ENCODE measurements at places on chromosomes 16 and 17.

DNA sequence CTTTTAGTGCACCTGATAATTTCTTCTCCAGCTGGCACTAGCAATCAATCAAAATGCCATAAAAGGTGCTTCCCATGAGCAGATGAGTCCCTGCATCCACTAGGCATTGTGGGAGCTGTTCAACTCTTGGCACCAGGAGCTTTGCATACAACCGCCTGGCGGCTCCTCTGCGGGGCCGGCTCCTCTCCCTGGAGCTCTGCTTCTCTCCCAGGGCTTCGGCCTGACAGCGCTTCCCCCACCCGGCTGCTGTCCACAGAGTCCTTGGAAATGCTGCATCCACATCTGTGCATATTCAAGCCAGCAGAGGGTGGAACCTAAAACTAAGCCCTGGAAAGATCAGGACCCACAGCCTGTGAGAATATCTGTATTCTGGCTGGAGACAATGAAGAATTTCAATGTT, 62.9 kb downstream of the LMF1 start:
- no peak for DNase-seq

DNA sequence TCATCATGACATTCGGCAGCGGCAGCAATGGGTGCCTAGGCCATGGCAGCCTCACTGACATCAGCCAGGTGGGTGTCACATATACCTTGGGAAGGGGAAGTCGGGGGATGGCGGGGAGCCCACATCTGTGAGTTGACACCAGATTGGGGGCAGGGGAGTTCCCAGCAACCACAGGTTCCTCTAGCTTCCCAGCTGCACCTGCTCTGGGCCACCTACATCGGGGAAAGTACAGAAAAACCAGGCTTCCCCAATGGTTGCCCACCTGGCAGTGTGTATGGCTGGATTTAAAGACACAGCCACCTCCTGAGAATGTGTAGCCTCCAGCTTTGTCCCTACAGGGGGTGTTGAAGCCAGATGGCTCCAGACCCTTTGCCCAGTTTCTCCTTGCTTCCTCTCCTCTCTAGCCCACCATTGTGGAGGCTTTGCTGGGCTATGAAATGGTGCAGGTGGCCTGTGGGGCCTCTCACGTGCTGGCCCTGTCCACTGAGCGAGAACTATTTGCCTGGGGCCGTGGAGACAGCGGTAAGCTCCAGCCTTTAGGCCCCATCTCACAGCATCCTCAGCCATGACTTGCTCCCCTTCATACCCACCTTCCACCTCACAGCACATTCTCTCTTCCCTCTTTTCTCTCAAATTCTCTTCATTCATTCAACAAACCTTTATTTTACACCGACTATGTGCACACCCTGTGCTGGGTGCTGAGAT, 5.0 kb upstream of the TRAF4 start:
- DNase-seq, result no peak

GRCh38 chr17:57512691-57513090, 232.4 kb downstream of the CCDC182 start:
- no peak for DNase-seq

GRCh38 chr17:1645207-1646171, at the start of gene SCARF1:
TSS of gene SCARF1 (minus strand) at chr17:1645732. CDS start at chr17:1645697, 35 bp downstream.
- DNase-seq, result no peak

- no peak for DNase-seq
These were observed 63.9 kb upstream of the HLF start for GRCh38 chr17:55200904-55201303.

DNA sequence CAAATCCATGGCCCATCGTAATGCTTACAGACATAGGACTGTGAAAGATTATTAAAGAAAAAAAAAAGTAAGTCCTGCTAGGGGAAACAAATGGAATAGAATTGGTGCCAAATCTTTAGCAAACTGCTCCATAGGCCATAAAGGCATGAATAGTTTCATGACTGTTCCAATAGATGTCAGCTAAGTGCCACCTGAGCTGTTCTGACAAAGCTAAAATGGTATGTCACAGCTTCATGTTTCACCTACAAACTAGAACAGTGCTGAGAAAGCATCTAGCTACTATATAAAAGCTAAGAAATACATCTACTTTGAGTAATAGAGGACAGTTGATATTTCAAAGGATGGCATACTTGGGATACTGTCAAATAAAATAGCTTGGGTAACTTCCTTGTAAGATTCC, 771.6 kb upstream of the CA10 start:
- no peak for DNase-seq

- DNase-seq, result no peak
These were observed 4.5 kb upstream of the CCDC57 start for GRCh38 chr17:82217120-82217529.

Data from NCI-H446 (cell line).